ENCODE measurements at places on chromosomes 13 and 19.
A peak's percentile ranks its signal among the peaks of the same experiment; 100 is the strongest.

DNA sequence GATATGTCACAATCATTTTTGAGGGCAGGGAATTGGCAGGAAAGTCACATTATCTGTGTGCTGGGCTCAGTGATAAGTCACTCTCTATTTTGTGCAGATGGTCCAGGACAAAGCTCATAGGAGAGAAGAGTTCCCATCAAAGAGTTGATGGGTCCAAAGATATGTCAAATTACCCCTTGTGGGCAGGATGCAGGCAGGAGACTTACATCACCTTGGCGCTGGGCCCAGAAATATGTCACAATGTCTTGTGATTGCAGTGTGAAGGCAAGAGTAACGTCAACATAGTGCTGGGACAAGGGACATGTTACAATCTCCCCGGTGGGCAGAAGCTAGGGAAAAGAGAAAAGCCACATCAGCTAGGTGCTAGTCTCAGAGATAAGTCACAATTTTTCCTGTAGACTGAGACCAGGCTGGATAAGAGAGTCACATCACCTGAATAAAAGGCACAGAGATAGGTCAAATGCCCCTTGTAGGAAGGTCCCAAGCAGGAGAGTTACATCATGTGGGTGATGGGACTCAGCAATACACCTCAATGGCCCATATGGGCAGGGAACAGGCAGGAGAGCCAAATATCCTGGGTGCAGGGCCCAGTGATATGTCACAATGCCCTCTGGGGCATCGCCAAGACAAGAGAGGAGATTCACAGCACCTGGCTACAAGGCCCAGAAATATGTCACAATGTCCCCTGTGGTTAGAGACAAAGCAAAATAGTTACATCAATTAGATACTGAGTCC lies 47.9 kb downstream of the ZNF99 start:
- no peak for DNase-seq

GRCh38 chr19:23346696-23347095 lies 48.6 kb downstream of the ZNF91 start:
- DNase-seq, result no peak

DNA sequence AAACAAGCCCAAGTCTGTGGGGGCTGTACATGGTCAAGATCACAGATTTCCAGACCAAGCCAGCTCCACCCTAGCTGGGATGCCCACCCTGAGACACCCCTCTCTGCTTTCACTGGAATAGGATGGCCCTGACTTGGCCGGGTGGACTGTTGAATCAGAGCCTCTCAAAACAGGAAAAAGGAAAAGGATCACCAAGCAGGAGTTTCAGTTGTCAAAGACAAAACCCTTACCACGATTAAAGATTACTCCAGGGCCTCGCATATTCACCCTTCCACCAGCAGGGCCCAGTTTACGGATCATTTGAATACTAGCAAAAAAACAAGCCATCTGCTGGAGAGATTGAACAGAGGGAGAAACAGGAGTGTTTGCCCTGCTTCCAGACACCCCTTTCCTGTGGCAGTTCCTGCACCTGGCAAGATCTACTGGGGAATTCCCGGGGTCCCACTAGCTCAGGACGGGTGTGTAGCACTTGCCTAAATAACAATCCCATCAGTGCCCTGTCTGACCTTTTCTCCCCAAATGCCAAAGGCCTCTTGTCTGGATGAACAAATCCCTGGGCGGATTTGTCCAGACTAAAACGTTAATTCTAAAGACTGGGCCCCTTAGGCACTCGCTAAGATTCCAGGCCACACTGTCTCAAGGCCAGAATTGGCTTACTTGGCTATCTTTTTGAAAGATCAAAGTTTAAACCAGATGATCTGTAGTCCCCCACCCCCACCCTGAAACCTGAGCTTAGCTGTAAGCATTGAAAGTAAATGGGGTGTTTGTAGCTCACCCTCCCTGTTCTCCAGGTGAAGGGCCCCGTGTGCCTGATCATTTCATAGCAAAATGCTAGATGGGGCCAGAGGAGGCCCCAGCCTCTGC lies 38.4 kb downstream of the ACTN4 start:
- DNase-seq, result peak; percentile 14

DNA sequence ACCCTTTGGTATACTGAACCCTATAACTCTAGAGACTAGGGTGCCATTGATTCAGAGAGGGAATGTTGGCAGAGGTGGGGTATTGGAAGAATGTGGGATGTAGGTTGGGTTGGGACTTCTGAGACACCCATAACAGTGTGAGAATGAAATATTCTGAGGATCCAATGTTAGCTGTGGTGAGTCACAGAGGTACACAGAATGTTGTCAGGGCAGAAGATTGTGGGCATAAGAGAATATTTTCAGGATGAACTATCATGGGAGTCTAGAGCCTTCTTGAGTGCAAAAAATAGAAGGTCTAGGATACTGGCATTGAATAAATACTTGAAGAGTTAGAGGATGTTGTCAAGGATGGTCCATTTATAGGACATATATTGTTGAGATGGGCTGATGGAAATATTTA lies 9.0 kb downstream of the KLK13 start:
- DNase-seq, result no peak

DNA sequence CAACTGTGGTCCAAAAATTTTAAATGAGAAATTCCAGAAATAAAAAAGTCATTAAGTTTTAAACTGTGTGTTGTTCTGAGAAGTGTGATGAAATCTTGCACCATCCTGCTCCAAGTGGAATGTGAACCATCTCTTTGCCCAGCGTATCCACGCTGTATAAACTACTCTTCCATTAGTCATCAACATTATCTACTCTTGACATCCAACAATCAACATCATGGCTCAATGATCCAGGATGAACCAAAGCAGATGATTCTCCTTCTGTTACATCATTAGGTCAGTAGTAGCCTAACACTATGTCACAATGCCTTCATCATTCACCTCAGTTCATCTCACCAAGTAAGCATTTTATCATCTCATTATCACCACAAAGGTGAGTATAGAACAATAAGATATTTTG lies 55.3 kb downstream of the SUCLA2 start:
- no peak for DNase-seq

GRCh38 chr13:46567671-46568070 lies 14.7 kb downstream of the LRCH1 start:
- no peak for DNase-seq

GRCh38 chr19:4593409-4593851 lies 33.9 kb upstream of the SEMA6B start:
- DNase-seq, result no peak

- DNase-seq, result no peak
Measured at GRCh38 chr19:35710784-35711723, 6.7 kb downstream of the ZBTB32 start.

DNA sequence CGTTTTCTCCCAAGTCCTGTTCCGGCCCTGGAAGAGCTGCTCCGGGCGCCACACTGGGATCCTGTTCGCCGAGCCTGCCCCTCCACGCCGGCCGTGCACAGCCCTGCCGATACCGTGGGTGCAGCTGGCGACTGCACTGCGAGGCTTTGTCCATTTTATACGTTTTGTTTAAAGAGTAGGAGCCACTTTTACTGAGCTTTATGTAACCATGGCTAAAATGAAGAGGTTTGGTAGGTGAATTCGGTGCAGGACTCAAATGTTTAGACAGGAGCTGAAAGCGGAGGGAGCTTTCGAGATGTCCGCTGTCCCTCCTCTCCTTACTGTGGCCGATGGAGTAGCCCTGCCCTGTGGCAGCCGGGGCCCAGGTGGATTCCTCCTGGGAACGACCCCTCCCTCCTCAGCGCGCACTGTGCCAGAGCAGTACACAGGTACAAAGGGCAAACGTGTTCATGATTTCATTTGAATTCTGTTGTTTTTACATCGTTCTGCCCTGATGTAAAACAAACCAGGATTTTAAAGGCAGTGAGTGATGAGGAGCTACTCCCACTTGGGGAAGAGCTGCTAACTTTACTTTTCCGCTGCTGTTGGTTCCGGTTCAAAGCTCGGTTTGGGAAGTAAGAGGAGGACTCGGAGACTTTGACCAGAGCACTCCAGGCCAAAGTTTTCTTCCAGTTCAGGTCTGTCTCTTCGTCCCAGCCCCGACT lies 1.7 kb downstream of the COL4A2 start:
- DNase-seq, result no peak

DNA sequence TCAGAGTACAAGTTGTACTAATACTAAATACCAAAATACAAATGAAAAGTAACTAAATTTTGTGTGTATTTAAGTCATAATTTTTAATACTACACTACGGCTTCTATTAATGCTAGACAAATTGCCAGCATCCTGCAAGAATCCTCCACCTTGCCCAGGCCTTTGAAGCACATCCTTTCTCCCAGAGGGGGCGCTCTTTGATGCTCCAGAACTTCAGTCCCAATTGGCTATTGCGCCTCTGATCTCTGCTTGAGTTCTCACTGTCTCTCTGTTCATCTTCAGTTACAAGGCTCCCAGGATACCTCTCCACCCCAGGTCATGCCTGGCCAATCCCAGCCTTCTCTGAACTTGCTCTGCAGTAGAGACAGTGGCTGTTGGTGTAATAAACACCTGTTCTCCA lies 141.0 kb downstream of the DCLK1 start:
- no peak for DNase-seq

GRCh38 chr13:89382981-89383380 lies 1711.8 kb downstream of the SLITRK5 start:
- no peak for DNase-seq

- DNase-seq, result peak; percentile 71
Measured at GRCh38 chr13:95660981-95661581, 15.9 kb upstream of the DNAJC3 start.
